ENCODE measurements at places on chromosomes 2 and 18.

DNA sequence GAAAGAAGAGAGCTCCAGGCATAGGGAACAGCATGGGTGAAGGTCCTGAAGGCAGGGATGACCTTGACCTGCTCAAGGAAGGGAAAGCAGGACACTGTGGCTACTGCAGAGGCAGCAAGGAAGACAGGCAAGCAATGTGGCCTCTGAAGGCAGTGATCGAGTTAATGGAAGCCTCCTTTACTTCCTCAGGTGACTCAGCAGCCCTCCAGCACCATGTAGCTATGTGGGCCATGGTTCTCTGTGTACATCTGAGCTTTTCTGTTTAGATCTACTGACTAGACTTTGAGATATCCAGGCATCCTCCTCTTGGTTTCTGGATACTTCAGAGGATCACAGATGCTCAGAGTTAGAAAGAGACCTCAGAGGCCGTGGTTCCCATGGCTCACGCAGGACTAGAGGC is 107.3 kb upstream of the PID1 start:
- DNase-seq: no peak

- DNase-seq: peak; percentile 5
These were observed 32.7 kb downstream of the SIX3 start for GRCh38 chr2:44974064-44974715.

DNA sequence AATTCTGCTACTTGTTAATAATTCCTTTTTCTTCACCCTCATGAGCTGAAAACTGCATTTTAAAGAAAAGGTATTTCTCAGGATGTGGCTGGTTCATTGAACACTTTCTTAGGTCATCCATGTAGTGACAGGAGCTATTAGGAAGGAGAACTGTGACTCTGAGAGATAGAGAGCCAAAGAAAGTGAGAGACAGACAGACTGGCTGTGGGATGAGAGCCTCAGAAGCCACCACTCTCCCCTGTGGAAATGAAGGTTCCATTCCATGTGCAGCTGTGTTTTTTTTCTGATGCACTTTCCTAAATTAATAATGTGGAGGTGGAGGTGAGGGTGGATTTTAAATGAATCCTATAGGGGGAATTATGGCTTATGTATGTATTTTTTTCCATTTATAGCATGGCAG is 113.3 kb downstream of the FAM210A start:
- no peak for DNase-seq

DNA sequence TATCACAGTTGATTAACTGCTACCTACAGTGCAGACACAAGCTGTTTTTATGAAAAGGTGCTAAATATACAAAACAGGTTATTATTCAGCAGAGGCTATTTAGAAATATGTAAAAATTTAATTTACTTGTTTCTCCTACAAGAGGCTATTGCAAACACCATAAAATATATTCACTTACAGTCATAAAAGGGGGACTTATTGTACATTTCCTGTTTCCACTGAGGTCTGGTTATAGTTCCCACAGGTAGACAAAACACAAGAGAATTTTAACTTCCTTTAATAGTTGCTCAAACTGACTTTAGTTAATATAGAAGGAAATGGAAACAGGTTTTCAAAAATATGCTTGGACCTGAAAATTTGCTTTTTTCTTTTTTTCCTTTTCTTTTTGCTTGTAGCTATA is 40.0 kb upstream of the FRZB start:
- DNase-seq: no peak

GRCh38 chr18:22946217-22946616 is 13.1 kb downstream of the RBBP8 start:
- no peak for DNase-seq

GRCh38 chr18:23669804-23670405 is 7.2 kb upstream of the ANKRD29 start:
- DNase-seq: no peak

GRCh38 chr18:75129717-75130477 is 79.0 kb downstream of the PTGR3 start:
- no peak for DNase-seq

DNA sequence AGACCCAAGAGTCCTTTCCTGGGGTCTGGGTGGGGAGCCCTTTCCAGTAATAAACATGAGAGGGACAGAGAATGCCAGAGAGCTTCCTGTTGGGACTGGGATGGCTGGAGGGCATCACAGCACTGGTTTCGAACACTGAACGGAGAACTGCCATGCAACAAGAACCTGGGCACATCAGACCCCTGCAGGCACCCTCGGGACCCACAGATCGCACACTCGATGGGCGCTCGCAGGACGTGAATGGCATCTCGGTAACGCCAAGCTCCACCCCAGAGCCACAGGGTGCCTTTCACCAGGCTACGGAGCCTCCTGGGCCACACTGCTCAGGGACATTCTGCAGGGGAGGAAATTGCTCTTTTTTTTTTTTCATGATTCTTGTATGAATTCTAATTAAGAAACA is 25.1 kb downstream of the SLC66A2 start:
- no peak for DNase-seq

DNA sequence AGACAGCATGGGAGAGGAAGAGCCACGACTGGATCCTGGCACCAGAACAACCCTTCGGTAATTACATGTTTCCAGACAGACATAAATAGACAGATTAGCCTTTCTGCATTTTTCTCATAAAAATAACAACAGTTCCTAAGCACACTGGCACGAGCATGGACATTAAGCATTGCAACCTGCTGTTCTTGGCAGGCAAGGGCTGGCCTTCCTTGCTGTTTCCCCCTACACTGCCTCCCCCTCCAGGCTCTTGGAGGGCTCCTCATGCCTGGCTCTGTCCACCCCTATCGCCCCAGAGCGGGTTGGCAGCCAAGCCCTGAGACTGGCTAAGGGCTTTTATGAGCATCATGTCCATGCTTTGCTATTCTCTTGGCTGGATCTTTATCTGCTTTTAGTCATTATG is 89.6 kb downstream of the TTC32 start:
- no peak for DNase-seq

- DNase-seq: no peak
These were observed 95.4 kb downstream of the GLI2 start for GRCh38 chr2:120831086-120831485.

DNA sequence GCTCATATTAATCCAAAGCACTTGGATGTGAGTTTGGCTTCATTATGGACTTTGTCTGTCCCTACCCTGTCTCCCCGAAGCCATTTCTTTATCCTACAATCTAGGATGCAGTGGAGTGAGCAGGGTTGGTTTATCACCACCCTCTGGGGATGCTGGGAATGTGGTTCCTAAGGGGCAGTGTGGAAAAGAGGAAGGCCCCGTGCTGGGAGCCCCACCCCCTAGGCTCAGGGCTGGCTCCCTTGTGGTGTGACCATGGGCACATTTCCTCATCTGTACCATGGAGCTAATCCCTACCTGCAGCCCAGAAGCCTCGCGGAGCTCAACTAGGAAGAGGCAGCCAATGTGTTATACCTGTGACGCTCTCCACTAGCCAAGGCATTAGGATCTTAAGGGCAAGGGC is 92.5 kb downstream of the TGOLN2 start:
- no peak for DNase-seq
